ENCODE measurements at places on chromosomes 3 and 15. TPM values are rescaled to one million over a fixed set of nuclear protein-coding genes. Genes with fewer than 3 reads are reported as not detected.

The CLPX gene
- total RNA-seq = 57.8 TPM

The TTLL13 gene
- 0.22 TPM for total RNA-seq

The ADCY5 gene
- 11.3 TPM for total RNA-seq

The FSIP1 gene
- 0.85 TPM for total RNA-seq

The CCDC39 gene
- not detected for total RNA-seq

The HRG gene
- total RNA-seq = not detected

The PRR20G gene
- total RNA-seq = not detected

The RAD51 gene
- 3.8 TPM for total RNA-seq

Data from spleen (tissue), 13 donors.